ENCODE measurements at places on chromosomes 4 and X.

- no peaks in the 10 kb centered on the region for H3K27me3 ChIP-seq
- H3K4me1 ChIP-seq: no peaks in the 10 kb centered on the region
- no peak for DNase-seq
- H3K27ac ChIP-seq: no peak overlapping the region
- peaks cover 6% of the 10 kb centered on the region for H3K36me3 ChIP-seq
- no peak overlapping the region for H3K4me3 ChIP-seq
These were observed 698.5 kb downstream of the GRID2 start for GRCh38 chr4:93002240-93002639.

GRCh38 chr4:42498040-42498439 lies 100.8 kb downstream of the SHISA3 start:
- H3K27me3 ChIP-seq: no peaks in the 10 kb centered on the region
- H3K27ac ChIP-seq: no peak overlapping the region
- DNase-seq: no peak
- no peaks in the 10 kb centered on the region for H3K4me1 ChIP-seq
- no peak overlapping the region for H3K4me3 ChIP-seq

DNA sequence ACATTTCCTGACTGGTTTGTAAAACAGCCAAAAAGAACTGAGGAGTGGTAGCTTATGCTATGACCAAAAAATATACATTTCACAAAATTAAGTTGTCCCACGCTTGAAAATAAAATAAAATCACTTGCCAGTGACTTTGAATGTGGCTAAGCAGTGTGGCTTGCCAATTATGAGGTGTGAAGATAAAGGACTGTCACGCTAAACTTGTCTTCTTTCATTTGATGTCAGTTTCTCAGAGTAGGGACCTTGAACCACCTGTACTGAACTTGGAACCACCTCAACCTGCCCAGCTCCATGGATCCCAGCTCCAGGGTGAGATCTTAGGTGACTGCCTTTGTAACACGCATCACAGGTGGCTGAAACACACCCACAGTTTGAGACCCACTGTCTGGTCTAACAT lies 113.7 kb upstream of the TBL1X start:
- H3K27me3 ChIP-seq: no peaks in the 10 kb centered on the region
- peak; percentile 74 for DNase-seq
- peaks cover 40% of the 10 kb centered on the region for H3K4me1 ChIP-seq
- H3K27ac ChIP-seq: peak overlapping the region; percentile 99
- peaks cover 4% of the 10 kb centered on the region for H3K36me3 ChIP-seq
- H3K4me3 ChIP-seq: peak overlapping the region; percentile 73

- H3K4me3 ChIP-seq: no peak overlapping the region
- DNase-seq: no peak
- H3K36me3 ChIP-seq: no peaks in the 10 kb centered on the region
- H3K27me3 ChIP-seq: no peaks in the 10 kb centered on the region
These were observed 317.3 kb downstream of the PPP1R2C start for GRCh38 chrX:42460706-42461105.

DNA sequence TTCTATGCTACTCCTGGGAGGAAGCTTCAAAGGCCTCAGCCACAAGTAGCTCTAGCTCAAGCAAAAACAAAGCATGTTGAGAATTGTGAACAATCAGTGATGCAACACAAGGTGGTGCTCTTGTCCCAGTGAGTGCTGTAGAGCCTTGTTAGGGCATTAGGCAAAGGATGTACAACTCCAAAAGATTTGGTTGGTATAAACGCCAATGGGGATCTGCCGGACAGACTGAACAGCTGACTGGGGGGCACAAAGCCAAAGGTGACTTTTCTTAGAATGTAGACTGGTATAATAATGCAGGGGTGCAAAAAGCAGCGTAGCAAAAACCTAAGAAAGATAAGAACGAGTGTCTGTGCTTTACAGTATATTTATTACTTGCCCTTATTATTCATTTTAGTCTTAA lies 62.6 kb upstream of the ALB start:
- no peak overlapping the region for H3K27ac ChIP-seq
- H3K27me3 ChIP-seq: peaks cover 9% of the 10 kb centered on the region
- H3K36me3 ChIP-seq: no peaks in the 10 kb centered on the region
- no peak overlapping the region for H3K4me3 ChIP-seq

DNA sequence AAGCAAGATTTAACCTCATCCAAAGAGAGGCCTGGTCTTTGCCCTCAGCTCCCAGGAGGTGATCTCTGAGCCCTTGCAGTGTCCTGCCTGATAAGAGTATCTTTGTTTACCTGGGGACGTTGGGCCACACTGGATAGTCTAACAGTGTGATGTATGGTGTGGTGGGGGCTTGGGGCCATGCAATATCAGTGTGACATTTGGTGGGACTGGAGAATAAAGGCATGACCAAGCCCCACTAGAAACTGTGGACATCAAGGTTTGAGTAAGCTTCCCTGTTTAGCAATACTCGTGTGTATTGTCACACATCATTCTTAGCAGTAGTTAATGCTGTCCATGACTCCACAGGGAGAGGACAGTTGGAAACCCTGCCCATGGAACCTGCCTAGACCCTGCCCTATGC lies 34.4 kb downstream of the BBS12 start:
- no peaks in the 10 kb centered on the region for H3K36me3 ChIP-seq
- no peak overlapping the region for H3K27ac ChIP-seq
- peaks cover 27% of the 10 kb centered on the region for H3K4me1 ChIP-seq
- no peaks in the 10 kb centered on the region for H3K27me3 ChIP-seq

DNA sequence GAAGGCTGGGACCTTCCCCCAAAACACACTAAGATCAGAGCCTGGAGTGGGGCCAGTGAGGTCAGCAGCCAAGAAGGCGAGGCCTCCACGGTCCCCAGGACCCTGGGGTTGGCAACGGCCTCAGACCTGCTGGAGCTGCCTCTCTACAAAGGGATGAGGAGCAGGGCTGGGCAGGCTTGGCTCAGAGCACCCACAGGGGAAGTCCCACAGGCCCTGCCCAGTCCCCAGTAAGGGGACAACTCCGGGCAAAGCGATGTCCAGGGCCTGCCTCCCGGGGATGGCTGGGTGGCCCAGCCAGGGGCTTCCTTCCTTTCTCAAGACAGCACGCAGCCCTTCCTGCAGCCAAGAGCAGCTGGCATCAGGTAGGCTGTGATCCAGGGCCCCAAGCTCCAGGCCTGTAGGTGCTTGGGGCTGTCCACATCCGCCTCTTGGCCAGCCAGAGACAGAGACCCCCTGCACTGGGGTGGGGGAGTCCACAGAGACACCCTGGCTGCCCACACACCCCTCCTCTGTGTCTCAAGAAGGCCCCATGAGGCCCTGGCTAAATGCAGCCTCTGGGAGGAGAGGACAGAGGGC lies 5.7 kb downstream of the MXD4 start:
- DNase-seq: peak; percentile 49
- peaks cover 3% of the 10 kb centered on the region for H3K4me1 ChIP-seq
- H3K36me3 ChIP-seq: no peaks in the 10 kb centered on the region

GRCh38 chr4:53917729-53918128 lies 146.7 kb downstream of the CHIC2 start:
- no peak for DNase-seq
- H3K4me3 ChIP-seq: no peak overlapping the region
- no peaks in the 10 kb centered on the region for H3K36me3 ChIP-seq
- H3K27ac ChIP-seq: no peak overlapping the region
- no peaks in the 10 kb centered on the region for H3K4me1 ChIP-seq

- H3K4me3 ChIP-seq: peak overlapping the region; percentile 95
- peaks cover 22% of the 10 kb centered on the region for H3K4me1 ChIP-seq
- DNase-seq: no peak
- H3K36me3 ChIP-seq: no peaks in the 10 kb centered on the region
- peak overlapping the region; percentile 58 for H3K27ac ChIP-seq
These were observed 1.1 kb upstream of the HPSE start for GRCh38 chr4:83335701-83336100.

GRCh38 chr4:150234246-150234645 lies 156.0 kb downstream of the DCLK2 start:
- H3K4me3 ChIP-seq: no peak overlapping the region
- H3K27me3 ChIP-seq: peaks cover 27% of the 10 kb centered on the region
- H3K36me3 ChIP-seq: no peaks in the 10 kb centered on the region
- no peak for DNase-seq

Measured in natural killer cell treated with Interleukin-12 subunit alpha and Interleukin-12 subunit beta and Interleukin-15 and Interleukin-18, amount 100 ng/mL, for 72 hours (primary cell).